ENCODE measurements at places on chromosomes 3 and 15.

GRCh38 chr3:9808345-9809037 lies 1.6 kb upstream of the TTLL3 start:
- peak; percentile 27 for DNase-seq

- no peak for DNase-seq
Measured at GRCh38 chr3:146374146-146374545, 95.2 kb downstream of the PLSCR2 start.

DNA sequence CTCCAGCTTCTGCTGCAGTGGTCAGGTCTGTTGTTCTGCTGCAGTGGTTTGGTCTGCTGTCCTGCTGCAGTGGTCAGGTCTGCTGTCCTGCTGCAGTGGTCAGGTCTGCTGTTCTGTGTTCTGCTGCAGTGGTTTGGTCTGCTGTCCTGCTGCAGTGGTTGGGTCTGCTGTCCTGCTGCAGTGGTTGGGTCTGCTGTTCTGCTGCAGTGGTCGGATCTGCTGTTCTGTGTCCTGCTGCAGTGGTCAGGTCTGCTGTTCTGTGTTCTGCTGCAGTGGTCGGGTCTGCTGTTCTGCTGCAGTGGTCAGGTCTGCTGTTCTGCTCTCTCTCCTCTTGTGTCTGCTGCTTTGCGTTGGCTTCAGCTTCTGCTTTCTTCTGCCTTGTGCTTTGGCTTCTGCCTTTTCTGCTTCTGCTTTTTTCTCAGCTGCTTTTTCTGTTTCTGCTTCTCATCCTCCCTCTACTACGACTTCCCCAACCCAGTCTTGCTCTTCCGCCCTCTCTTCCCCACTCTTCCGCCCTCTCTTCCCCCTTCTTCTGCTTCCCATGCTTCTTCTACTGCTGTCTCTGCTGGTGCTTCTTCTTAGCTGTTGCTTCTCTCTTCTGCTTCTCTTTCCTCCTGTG lies 50.7 kb downstream of the FAM43A start:
- DNase-seq: no peak

- no peak for DNase-seq
Measured at GRCh38 chr15:80638553-80639167, 56.5 kb upstream of the ABHD17C start.

DNA sequence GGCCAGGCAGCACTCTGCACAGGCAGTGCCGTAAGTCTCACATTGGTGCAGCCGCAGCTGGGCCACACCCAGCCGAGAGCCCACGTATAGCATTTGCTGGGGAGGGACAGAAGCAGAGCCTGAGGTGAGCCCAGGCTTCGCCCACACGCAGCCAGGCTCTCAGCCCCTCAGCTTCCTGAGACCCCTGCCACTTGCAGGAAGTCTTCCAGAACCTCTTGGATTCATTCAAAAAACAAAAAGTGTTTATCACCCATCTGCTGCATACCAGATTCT lies 6.9 kb downstream of the SEMA3G start:
- no peak for DNase-seq

- DNase-seq: no peak
Measured at GRCh38 chr3:29185706-29186105, 95.2 kb upstream of the RBMS3 start.

- peak; percentile 62 for DNase-seq
Measured at GRCh38 chr3:42780892-42781700, 8.0 kb upstream of the CCDC13 start.

DNA sequence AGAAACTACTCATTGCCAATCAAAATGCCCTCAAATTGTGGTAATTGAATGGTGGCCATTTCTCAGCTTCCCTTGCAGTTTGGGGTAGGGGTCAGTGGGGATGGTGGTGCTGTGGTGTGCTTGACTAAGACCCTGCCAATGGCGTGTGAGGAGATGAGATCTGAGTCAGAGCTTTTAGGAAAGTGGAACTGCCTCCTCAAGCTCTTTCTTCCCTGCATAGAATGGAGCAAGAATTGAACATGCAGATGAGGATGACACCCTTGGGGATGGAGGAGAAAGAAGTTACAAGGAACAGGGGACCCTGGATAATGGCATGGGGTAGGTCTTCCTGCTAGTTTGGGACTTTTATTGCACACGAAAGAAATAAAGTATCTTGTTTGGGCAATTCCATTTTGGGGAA lies 188.0 kb downstream of the PEX5L start:
- no peak for DNase-seq

- no peak for DNase-seq
Measured at GRCh38 chr15:71883447-71883846, 73.1 kb downstream of the NR2E3 start.

GRCh38 chr15:74316141-74316540 lies 51.3 kb downstream of the CYP11A1 start:
- no peak for DNase-seq
